ENCODE measurements at places on chromosomes 13 and 19.

DNA sequence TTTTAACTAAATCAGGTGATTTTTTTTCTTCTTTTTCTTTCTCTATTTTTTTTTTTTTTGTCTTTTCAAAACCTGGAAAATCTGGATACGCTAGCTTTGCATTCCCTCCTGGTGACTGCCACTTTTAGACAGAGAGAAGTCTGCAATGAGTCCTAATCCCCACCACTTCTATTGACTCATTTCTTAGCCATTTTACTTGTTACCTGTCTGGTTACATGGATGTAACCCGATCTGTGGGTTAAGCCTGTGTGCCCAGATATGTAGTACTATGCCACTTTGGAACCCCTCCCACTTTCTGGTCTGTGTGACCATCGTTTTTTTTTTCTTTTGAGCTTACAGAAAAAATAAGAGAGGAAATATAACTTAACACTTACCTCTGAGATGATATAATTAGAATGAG, 817.8 kb upstream of the PCDH9 start:
- no peak for DNase-seq

DNA sequence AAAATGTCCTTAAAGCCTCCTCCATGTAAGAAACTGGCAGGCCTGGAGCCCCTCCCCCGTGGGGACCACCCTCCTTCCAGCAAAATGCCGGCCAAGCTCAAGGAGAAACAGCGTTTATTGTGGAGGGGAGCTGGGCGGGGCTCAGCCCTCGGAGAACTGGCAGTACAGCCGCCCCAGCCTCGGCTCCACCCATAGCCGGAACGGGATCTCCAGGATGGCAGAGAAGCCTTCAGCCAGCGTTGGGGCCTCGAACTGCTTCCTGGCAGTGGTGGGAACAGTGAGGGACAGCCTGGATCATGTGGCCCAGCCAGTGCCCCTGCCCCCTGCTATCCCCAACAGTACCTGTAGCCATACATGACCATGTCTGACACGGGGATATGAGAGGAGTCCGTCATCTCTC, 6.3 kb downstream of the PNKP start:
- no peak for DNase-seq

DNA sequence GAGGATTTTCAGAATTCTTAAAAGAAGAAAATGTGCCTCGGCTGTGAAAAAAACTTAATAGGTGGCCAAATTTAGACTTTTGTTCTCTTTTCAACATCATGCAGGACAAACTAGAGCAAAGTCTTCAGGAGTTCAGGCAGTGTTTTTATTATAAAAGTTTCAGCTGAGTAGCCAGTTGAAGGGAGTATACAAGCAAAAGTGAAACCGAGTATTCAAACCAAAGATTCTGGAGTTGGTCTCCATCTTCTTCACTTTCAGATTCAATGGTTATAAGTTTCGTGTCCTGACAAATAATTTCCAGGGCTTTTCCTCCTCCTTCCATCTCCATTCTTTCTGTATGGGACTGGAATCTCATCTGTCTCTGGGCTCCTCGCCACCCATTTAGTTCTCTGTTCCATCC, 379.7 kb downstream of the GPC5 start:
- DNase-seq = no peak

DNA sequence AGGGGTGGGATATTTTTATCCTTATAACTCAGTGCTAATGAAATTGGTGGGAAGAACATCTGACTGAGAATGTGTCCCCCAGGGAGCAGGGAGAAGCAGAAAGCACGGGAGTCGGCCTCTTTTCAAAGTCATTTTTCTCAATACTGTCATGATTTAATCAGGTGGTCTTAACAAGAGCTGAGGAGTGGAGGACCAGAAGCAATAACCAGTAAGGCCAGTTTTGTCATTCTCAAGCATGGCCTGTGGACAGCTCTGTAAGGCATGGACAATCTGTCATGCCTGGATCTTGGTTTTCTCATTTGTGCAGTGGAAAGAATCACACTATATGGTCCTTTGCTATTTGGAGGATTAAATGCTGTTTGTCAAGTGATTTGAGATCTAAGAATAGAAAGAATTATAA, 99.7 kb downstream of the TNFSF11 start:
- no peak for DNase-seq

- DNase-seq = no peak
Measured at GRCh38 chr19:51026554-51026831, at the start of gene KLK11. Gene KLK11 (minus strand): TSS chr19:51026616. CDS start chr19:51025631, 985 bp downstream.

DNA sequence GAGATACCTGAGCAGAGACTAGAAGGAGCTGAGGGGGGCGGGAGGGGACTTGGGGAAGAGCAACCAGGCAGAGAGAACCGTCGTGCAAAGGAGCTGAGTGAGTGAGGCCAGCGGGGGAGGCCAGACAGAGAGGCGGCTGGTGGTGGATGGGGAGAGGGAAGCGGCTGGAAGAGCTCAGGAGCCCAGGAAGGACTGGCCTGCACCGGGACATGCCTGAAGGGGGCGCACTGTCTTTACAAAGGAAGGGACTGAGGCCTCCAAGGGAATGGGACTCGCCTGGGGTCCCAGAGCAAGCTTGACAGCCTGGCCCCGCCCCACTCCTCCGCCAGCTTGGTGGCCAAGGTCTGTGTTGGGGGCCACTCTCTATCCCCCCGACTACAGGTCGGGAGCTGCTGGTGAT, 14.9 kb downstream of the ONECUT3 start:
- DNase-seq = no peak

GRCh38 chr19:54515156-54515555, 12.5 kb downstream of the LAIR2 start:
- DNase-seq = no peak

DNA sequence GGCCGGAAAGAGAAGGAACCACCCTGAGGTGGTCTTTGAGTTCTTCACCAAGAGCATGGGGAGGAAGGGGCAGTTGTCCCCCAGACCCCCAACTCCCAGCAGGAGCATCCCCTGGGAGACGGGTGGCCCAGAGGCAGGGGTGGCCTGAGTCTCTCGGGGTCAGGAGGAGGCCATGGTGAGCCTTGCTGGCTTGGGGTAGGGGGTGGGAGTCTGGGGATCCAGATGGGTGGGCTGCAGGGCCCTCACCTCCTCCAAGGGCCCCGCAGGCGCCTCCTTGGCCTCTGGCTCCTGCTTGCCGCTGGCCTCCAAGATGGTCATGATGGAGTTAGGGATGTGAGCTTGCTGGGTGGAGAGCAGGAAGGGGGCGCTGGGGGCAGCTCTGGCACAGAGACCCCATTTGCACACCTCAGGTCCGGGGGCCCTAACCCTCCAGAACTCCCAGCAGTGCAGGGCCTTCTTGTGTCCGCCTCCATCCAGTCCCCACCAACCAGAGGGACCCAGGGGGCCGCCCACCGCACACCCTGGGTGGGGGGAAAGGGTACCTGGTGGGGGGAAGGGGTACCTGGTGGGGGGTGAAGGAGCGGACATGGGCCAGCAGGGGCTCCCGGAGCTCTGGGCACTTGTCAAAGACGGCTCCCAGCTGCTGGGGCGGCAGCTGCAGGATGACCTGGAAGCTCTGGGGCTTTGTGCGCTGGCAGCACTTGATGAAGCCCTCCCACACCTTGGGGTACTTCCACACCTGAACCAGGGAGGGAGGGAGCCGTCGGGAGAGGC, 1.3 kb upstream of the RSPH6A start:
- DNase-seq = no peak

DNA sequence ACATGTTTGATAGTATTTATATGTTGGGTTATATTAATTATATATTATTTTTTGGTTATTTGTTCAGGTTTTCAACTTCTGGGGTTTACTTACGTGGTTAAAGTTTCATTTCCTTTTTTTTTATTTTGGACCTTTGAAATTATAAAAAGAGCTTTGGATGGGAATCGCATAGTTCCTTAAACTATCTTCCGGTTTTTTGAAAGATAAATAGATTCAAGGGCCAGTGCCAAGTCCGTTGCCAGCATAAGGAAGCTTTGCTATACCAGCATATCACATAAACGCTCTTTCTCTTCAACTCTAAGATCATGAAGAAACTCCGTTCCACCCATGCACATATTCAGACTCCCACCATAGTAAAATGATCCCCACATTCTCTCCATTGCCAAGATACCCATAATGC, 7.4 kb upstream of the OXGR1 start:
- DNase-seq = no peak

DNA sequence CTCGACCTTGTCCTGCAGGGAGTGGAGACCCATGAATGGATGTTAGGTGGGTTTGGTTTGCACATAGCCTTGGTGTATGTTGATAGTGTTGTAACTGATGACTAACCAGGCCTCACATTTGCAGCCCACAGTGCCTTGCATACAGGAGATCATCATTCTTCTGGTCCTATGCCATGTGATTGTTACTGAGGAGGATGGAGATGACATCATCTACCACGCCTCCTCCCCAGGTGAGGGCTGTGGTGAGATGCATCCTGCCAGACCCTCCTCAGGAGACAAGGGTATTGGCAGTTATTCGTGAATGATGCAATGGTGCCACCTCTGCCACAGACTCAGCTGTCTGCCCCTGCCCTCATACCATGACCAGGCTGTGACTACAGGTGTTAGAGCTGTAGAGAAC, 1294.1 kb downstream of the UQCRFS1 start:
- DNase-seq = no peak

DNA sequence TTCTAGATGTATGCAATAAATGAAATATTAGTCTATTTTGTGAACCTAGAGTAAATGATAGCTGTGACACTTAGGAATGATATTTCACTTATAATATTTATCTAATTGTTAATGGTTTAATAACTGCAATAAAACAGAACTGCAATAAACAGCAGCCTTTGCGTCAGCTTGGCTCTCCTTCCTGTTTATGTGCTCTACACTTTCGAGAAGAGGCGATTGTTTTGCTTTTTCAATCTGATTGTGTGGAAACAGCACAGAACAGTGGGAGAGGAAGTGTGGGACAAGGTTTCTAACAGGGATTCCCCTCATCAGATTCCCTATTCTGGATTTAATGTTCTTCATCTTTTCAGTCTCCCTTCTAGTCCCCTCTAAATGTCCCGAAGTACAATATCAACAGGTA, 17.3 kb upstream of the TRPC4 start:
- DNase-seq = no peak

DNA sequence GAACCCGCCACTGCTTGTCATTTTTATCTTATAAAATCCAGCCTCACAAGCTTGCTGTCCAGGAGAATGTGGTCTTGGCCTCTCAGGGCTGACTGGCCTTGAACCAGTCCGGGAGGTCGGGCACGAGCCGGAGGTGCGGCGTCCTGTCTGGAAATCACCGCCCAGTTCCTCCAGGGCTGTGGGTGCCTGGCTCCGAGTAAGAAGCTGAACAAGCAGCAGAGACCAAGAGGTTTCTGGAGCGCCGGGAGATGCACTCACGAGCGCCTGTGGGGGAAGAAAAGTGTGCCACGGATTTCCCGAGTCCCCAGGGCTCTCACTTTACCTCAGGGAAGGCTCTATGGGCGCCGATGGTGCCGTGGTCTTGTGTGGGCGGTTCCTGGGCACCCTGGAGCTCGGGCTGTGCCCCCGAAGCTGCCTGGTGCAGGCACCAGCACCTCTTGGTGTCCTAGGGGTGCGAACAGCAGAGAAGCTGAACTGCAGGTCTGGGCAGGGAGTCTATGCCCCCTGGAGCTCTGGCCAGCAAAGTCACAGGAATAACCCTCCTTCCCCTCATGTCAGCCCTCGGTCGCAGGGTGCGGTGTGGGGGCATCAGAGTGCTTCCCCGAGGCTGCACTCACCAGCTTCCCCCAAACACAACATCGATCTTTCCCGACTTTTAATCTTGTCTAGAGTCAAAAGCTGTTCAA, 50.0 kb downstream of the GAS6 start:
- DNase-seq = no peak

DNA sequence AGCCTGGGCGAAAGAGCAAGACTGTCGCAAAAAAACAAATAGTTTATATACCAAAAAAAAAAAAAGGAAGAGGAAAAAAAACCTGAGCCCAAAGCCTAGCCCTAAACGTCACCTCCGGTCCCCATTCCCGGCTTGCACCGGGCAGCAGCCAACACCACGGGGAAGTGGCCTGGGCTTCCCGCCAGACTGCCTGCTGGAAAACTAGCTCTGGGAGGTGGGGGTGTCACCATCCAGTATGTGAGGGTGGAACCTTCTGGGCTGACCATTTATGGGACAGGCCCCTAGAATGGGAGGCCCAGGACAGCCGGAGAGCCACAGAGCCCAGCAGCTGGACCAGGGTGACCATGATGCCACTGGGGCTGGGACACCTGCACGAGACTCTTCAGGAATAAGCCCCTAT, 37.3 kb downstream of the IL12RB1 start:
- DNase-seq = no peak

DNA sequence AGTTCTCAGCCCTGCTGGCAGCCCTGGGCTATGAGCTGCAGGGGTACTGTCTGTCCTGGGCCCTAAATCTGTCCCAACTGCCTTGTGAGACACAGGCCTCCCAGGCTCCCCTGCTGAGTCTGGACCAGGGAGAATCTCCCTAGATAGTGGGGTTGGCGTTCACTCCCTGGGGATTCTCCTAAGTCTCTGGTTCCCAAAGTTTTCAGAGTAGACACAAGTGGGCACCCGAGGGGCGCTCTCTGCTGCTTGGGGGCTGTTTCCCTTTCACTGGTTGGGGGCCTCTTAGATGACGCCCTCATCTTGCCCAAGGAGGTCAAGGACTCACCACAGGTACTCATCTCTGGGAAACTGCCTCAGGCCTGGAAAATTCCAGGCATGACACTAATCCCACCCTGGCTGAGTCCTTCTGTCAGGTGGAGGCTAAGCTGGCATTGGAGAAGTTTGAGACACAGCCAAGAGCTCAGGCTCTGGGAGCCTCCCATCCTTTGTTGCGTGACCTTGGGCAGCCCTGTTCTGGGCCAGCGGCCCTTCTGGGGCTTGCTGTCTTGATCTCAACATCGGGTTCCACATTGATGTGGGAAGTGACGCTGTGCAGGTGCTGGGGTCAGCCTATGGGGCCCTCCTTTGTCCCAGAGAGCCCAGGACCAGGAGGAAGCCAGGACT, 3.9 kb downstream of the RPL18A start:
- no peak for DNase-seq

DNA sequence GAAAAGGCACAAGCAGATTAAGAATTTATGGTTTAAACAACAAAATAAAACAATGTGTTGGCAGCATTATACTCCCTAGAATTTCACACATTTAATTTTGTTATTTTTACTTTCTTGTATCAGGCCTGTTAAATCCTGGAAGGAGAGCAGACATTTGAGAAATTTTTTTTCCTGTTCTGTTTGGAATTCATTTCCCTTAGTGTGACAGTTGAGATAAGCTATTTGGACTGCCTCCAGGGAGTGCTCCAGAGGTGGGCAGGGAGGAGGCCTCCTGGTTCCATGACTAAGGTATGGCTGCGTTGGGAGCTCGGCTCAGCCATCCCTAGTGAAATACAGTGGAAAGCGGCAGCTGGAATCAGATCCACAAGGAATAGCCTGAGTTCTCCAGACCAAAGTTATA, 185.7 kb downstream of the KCNRG start:
- DNase-seq = no peak

DNA sequence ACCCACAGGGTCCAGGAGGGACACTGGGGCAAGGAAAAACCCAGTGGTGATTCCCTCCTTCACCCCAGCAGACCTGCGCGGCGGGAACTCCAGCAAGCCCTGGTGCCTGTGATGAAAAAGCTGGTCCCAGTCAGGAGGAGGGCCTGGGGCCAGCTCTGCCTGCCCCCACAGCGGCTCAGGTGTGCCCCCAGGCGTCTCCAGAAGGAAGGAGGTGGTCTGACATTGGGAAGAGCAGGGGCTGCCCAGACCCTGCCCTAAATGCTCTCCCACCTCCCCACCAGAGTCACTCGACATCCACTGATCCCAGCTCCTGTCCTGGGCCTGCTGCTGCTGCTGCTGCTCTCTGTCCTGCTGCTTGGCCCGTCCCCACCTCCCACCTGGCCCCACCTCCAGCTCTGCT, 6.2 kb downstream of the PTH2 start:
- no peak for DNase-seq

Data from activated CD4-positive, alpha-beta T cell treated with anti-CD3 and anti-CD28 coated beads, Interleukin-2, amount 50 U/mL, for 16 hours (primary cell).